Stimulated activated CD4-positive, alpha-beta T cell treated with anti-CD3 and anti-CD28 coated beads, Interleukin-12 subunit alpha, Interleukin-12 subunit beta, amount 100 ng/mL, for 24 hours (primary cell): ENCODE measurements at places on chromosomes 16 and 17.

GRCh38 chr17:61587807-61588660, 3.0 kb downstream of the NACA2 start:
- DNase-seq, result no peak

- DNase-seq, result no peak
These were observed 667 bp downstream of the PSMD3 start for GRCh38 chr17:39981207-39981741.

GRCh38 chr16:57818377-57819064, 16.2 kb upstream of the KIFC3 start:
- DNase-seq, result no peak

GRCh38 chr17:78278139-78278741, 46.8 kb downstream of the TMEM235 start:
- no peak for DNase-seq

GRCh38 chr16:71927383-71927782, 32.1 kb downstream of the IST1 start:
- DNase-seq, result no peak

- DNase-seq, result peak; percentile 31
These were observed 30.1 kb downstream of the GNGT2 start for GRCh38 chr17:49180303-49180702.

DNA sequence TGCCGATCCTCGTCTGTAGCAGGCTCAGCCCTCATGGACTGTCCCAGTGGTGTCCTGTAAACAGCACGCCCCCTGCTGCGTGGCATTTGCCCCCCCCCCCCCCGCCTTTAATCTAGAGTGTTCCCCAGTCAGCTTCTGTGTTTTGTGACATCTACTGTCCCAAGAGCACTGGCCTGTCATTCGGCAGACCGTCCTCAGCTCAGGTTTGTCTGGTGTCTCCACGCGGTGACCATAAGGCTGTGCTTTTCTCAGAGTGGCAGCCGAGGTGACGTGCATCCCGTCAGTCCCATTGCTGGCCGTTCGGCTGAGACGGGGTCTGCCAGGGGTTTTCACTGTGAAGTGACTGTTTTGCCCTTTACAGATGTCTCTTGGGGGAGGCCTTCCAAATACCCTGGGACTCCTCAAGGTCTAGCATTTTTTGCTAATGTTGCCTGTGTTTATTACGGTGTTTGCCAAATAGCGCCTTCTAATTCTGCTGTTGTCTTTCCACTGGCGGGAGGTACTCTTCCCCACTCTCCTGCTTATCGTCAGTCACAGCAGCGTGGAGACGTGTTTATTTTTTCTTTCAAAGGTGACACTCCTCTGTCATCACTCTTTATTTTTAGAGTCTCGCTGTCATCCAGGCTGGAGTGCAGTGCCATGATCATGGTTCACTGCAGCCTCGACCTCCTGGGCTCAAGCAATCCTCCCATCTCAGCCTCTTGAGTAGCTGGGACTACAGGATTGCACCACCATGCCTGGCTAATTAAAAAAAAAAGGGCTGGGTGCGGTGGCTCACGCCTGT, 5.7 kb upstream of the MRPL12 start:
- DNase-seq, result no peak

DNA sequence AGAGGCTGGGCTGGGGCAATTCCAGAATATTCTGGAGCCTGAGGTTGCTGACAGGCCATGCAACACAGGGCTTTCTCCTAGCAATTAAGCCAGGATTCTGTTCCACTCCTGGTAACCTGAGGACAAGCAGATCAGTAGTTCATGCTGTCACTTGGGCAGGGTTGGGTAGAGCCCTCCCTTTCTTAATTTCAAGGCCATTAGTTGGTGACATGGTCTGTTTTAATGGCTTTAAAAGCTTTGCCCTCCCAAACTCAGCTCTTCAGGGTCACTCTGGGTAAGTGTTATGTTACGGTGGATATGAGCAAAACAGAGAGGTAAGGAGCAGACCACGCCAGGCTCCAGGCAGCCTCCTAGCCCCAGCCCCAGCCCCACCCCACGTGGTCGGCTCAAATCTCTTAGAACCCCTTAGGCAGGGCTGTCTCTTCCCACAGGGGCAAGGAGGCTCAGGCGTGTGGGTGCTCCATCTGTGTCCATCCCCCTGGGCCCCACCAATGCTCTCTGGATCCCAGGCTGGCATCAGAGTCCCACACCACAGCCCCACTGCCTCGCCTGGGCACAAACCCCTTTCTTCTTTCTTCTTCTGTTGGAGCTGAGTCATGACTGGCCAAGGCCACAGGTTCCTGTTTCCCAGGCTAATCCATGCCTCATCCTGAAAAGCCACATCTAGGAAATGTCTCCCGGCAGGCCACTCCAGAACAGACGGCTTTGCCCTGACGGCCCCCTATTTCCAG, 27.5 kb downstream of the CEP295NL start:
- no peak for DNase-seq

DNA sequence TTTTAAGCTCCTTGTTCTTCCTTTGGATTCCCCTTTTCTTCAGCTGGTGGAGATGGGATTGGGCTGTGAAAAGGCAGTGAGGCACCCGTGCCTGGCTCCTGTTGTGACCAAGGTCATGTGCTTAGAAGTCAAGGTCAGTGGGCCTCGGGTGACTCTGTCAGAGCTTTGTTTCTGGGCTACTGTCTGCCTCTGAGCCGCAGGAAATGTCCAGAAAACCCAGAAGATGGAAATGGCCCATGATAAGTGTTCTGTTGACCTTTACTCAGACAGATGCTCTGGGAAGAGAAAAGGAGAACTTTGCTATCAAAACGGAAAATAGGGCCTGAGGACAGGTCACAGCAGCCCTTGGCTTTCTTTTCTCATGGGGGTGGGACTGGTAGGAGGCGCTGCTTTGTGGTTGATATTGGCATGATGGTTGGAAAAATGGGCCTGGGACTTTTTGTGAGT, 2.9 kb downstream of the ABCC1 start:
- DNase-seq, result peak; percentile 37
